ENCODE measurements at places on chromosomes 13 and 19.
A peak's percentile ranks its signal among the peaks of the same experiment; 100 is the strongest.

- no peak for DNase-seq
These were observed 22.0 kb downstream of the MISP start for GRCh38 chr19:772730-773436.

- peak; percentile 40 for DNase-seq
These were observed 14.0 kb upstream of the TOMM40 start for GRCh38 chr19:44876930-44877535.

- no peak for DNase-seq
These were observed 561.3 kb downstream of the FGF9 start for GRCh38 chr13:22232186-22232585.

DNA sequence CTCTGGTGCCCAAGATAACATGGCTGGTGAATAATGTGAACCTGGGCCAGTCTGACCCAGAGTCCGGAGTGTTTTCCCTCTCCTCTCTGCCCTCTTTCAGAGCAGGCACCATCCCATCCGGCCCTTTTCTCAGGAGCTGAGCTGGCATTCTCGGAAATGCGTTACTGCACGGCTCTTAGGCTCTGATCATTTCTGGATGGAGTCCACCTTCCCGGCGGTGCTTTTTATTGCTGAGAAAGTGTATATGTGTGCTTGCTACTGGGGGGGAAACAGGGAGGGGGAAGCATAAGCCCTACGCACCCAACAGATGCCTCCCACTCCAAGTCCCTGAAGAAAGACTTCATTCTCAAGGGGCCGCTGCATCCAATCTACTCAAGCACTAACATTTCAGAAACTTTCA, 6.6 kb downstream of the CACNA1A start:
- DNase-seq = no peak

DNA sequence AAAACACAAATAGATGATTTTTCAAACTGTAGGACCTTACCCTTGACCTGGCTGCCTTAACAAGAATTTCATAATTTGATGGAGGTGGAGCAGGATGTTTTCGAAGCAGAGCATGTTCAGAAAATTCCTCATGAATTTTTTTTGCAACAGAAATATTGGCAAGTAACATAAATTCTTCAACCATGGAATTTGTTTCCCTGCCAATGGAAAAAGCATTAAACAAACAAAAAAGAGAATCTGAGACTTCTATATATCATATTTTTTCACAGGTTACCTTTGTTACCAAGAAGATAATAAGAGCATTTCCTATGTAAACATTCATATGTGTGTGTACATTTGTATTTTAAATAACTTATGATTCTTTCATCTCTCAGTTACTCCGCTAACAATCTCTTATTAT, 18.3 kb downstream of the DIS3 start:
- no peak for DNase-seq

- no peak for DNase-seq
These were observed 207.6 kb upstream of the SLC10A2 start for GRCh38 chr13:103273825-103274224.

GRCh38 chr19:53196777-53197396, 3.7 kb upstream of the ZNF665 start:
- DNase-seq = peak; percentile 92

DNA sequence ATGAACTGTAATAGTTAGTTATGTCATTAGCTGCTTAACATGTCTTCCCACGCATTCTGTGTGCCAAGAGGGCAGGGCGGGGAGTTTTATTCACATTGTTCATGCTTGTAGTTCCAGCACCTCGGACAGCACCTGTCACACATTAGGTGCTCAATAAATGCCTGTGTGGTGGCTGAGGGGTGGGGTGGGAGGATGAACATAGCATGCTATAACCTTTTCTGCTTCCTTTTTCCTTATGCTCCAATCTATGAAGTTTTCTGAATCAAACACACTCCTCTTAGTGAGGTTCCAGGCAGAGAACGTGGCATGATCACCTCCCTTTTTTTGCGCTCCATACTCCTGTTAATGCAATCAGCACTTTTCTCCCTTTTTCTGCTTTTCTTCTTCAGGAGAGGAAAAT, 15.8 kb upstream of the PTPRS start:
- no peak for DNase-seq

DNA sequence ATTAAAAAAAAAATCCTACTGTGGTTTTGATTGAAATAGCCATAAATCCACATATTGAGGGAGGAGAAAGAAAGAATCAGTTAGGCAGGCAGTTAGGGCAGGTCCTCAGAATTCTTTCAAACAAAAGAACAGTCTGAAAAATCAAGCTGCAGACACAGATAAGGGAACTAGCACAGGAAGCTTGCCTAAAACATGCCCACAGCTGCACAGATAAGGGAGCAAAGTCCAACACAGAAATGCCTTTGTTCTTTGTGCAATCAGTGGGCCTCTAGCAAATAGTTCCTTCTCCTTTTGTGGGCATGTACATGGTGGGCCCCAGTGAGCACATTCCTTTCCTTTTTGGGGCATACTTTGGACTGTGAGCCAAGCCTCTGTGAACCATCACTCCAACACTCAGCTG, 42.7 kb downstream of the UTP14C start:
- DNase-seq = peak; percentile 59

GRCh38 chr19:53810187-53810546, 13.9 kb downstream of the NLRP12 start:
- DNase-seq = no peak

DNA sequence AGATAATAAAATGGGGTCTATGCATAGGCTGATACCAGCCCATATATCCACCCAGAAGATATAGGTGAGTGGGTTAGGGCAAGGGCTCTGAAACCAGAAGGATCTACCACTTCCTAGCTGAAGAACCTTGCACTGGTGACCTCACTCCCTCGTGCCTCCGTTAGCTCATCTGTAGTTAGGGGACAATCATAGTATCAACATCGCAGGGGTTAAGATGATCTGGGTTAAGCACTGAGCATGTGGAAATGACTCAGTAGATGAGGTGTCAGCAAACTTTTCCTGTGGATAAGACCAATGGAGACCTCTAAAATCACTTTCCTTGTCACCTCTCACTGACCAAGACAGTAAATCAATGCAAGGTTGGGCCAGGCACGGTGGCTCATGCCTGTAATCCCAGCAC, 30.5 kb downstream of the TNFSF14 start:
- DNase-seq = no peak

DNA sequence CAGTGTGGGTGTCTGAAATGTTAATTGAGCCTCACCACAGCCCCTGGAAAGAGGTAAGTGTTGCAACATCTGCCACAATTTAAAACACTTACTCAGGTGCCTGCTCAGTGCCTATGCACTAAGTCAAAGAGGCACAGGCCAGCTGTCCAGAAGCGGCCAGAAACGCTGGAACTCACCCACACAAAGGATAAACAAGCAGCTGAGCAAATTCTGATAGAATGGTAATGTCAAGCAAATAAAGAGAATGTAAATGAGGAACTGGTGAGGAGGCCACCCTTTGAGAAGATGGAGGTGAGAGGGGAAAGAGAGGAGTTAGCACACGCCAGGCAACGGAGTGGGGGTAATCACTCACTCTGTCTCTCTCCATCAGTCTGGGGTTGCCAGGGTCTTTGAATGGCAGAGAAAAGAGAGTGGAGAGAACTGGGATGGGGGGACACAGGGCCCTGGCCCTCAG, 67.7 kb upstream of the SERP2 start:
- no peak for DNase-seq

- peak; percentile 91 for DNase-seq
These were observed 3.9 kb downstream of the TMEM147 start for GRCh38 chr19:35549174-35549788.

DNA sequence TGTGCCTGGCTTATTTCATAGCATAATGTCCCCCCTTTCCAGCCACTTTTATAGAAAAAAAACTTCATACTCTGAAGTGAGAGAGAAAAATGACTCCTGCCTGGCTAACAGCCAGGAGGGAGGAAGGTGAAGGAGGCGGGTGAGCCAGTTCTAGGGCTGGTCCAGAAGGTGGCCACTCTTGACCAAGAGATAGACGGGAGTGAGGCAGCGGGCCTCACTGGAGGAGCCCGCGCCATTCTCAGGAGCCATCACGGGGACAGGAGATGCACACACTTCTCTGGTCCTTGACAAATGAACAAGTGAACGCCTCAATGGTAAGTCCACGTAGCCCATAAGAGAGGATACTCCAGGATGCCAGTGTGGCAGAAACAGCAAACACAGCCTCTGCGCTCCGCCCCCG, 231.4 kb downstream of the UQCRFS1 start:
- DNase-seq = no peak

DNA sequence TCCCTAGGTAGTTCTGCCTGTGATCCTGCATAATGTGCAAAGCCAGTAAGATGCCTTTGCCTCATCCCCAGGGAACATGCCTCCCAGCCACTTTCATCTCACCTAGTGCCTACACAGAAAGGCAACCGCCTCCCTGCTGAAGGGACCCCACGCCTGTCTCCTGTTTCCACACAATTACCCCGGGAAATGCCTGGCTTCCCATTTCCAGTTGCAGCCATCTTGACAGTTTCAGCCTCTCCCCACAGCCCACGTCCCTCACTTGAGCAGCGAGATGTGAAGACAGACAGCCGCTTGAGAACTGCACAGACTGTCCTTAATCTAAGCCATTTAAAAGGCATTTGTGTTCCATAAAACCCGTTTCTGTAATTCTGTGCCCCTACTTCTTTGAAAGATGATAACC, 4.7 kb upstream of the UQCRFS1 start:
- DNase-seq = no peak

DNA sequence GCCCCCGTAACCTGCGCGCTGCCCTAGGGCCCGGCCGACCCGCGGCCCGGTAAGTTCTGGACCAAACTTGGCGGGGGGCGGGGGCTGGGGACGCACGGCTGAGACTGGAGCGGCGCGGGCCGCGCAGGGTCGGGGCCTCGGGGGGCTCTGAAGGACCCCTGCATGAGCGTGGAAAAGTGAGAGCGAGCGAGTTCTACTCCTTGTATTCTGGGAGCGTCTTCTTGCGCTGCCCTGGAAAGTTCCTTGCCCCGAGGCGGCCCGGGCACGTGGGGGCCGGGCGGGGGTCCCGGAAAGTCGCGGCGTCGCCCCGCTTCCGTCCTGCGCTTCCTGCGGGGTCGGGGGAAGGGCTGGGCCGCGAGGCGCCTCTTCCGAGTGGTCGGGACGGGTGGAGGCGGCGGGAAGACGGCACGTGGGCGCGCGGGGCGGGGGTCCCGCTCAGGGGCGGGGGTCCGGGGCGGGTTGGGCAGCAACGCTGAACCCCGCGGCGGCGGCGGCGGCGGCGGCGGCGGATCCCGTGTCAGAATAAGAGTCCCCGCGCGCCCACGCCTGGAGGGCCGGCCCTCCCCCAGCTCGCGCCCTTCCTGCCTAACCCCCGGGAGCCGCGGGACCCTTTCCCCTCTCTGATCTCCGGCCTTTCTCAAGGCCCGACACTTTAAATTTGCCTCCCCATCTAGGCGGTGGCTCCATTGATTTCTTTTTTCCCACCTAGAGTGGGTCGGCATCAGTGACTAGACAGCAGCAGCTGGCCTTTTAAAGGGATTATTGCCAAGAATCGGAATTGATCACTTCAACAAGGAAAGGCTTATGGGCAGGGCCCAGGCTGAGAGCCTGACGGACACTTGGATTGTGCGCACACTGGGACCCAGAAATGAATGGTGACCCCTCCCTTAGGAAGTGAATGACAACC, 749 bp downstream of the GATAD2A start:
- peak; percentile 71 for DNase-seq

- DNase-seq = no peak
These were observed 19.7 kb upstream of the IPO5 start for GRCh38 chr13:97933776-97934175.

GRCh38 chr13:20714563-20715329, 11.2 kb downstream of the IL17D start:
- no peak for DNase-seq

DNA sequence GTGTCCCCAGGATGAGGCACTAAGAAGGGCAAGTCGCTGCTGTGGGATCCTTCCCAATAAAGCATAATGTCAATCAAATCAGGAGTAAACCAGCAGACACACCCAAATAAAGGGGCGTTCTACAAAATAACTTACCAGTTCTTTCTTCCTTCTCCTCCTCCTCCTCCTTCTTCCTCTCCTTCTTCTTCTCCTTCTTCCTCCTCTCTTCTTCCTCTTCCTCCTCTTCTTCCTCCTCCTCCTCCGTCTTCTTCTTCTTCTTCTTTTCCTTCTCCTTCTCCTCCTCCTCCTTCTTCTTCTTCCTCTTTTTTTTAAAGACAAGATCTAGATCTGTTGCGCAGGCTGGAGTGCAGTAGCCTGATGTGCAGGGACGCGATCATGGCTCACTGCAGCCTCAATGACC, 225.8 kb downstream of the UQCRFS1 start:
- DNase-seq = no peak

- DNase-seq = peak; percentile 93
These were observed 9.0 kb downstream of the SLC25A15 start for GRCh38 chr13:40798380-40798779.

DNA sequence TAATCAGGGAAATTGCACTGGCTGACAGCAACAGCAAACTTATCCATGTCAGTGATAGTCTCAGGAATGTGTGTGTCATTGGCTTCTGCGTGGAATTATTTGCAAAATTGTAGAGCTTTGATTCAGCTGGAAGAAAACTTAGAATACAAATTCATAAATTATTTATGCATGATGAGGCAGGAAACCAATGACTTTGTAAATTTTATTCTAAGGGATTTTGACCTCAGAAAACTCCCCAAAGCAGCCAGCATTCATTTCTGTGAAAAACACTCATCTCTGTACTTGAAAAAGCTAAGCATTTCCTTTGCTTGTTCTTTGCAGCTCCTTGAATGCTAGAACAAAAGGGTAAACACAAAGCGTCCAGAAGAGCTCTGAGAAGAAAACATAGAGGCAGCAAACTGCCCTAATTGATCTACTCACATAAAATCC, 162.4 kb downstream of the DCT start:
- no peak for DNase-seq

GRCh38 chr19:41705393-41706174, 2.8 kb upstream of the CEACAM5 start:
- peak; percentile 72 for DNase-seq

DNA sequence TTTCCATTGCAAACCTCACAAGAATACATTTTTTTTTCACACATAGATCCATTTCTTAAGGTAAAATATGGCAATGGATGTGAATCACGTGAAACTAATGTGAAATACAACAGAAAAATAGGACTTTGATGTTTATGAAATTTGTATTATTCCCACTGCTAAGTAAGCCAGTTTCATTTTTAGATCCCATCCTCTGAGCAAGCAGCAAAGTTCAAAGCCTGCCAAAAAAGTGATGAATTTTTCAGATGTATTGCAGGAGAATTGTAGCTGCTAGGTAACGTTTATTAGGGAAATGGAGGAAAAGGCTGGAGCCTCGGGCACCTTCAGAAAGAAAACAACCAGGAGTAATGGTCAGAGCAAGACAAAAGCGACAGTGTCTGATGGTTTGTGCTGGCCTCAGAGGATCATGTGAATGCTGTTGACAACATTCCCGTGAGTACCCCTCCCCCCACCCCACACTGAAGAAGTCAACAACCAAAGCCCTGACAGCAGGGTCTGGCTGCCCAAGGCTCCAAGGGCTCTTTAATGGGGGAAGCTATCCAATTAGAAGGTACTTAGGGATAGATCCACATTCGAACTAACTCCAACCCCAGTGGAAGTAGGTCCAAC, 95.5 kb downstream of the OXGR1 start:
- DNase-seq = no peak

Data from hematopoietic multipotent progenitor cell treated with erythropoietin and hydrocortisone succinate and interleukin-3 and kit ligand, for 4 days (in vitro differentiated cells).